Activated T-helper 1 cell treated with anti-CD3 and anti-CD28 coated beads, Interleukin-2, amount 50 U/mL, for 16 hours (primary cell): ENCODE measurements at places on chromosomes 6 and 20.

DNA sequence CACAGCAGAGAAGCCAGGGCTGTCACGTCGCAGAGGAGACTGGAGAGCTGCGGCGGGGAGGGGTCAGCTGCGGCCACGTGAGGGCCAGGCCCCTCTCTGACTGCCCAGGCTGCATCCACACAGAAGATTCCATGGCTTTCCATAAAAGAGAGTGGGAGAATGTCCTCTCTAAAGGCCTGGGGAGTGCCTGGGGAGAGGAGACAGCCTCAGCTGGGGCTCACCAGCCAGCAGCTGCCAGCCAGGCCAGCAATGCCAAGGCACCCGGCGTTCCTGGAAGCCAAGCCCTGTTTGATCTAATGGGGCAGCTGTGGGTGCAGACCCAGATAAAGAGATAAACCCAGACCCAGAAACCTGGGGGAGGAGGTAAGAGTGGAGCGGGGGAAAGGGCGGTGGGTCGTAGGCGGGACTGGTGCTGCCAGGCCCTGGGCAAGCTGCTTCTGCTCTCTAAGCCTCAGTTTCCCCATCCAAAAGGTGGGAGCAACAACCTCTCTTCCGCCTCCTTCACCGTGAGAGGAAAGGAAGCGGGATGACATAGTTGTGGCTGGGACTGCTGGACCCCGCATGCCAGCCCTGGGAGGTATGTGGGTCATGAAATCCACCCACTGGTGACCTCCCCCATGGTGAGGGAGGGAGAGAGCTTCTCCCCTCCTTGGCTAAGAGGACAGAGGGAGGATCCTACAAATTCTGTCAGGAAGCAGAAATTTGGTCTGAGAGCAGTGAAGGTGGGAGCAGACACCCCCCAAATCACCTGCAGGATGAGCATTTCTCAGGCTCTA, 3.1 kb upstream of the OSBPL2 start:
- DNase-seq = no peak

- no peak for DNase-seq
These were observed 156.2 kb downstream of the QKI start for GRCh38 chr6:163570579-163571231.

DNA sequence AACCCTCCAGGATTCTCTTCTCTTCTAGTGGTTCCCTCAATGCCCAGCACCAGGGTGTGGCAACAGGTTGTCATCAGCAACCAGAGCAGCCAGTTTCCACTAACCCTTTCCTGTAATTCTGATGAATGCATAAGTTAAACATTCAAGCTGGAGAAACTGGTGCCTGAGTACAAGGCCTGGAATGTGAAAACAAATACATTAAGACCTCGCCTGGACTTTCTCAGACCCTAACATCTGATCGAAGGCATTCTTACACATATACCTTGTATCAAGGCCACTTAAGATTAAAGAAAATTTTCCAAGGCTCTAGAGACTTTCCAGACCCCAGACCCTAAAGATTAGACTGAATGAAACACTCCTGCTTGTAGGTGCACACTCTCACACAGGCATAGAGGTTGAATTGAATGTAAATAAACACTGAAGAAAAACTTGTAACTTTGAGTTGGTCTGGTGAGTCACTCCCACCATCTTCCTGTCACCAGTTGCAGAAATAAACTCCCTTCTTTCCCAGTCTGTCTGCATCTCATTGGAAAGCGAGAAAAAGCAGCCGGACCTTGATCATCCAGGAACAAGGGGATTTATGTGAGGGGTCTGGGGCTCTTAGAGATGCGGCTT, 9.0 kb downstream of the LRP11 start:
- DNase-seq = no peak

GRCh38 chr20:38148328-38149102, 16.6 kb downstream of the TGM2 start:
- DNase-seq = no peak

DNA sequence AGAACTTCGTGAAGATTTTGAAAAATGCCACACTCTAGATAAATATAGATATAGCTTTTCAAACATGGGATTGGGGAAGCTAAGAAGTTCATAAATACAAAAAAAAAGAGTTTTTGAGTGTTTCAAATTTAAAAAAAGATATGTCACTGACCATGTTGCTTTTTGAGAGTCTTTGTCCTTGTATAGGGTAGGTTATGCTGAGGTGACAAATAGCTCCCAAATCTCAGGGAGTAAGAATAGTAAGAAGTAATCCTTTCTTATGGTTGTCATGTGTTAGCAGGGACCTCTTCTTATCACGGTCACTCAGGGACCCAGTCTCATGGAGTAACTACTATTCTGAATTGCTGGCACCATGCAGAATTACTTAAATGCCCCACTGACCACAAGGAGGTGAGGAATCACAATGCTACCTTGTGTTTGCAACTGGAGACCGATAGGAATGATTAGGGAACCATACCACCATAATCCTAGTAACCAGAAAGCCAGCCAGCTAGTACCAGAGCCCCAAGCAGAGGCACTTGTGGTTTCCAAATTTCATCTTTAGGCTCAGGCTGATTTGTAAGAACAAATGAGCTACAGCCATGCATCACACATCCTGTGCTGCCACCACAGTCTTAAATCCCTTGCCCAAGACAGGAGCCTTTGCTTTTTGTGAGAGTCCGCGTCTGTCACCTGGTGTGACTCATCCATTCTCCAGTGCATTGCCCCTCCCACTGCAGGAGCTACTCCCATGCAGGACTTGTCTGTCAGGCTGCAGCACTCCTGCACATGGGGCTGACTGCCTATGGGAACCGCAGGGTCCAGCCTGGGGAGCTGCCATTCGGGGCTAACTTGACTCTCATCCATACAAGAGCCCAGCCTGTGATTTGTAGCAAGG, 42.4 kb upstream of the ADGRF4 start:
- DNase-seq = no peak

- no peak for DNase-seq
These were observed 41.6 kb upstream of the RAB23 start for GRCh38 chr6:57263739-57264138.

DNA sequence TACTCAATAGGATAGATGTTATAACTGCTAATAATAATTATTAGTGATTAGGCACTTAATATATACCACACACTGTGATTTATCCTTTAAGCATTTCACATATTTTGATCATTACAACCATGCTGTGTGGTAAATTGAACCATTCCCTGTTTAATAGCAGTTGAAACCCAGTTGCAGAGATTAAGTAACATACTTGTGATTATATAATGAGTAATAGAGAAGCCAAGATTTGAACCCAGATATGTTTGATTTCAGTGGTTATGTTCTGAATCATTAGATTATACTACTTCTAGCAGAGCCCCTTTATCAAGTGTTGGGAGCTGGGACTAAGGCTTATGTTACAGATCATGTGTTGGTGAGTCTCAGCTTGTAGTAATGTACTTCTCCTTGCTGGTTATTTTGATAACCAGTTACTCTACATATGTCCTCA, 44.1 kb downstream of the STK4 start:
- no peak for DNase-seq

GRCh38 chr6:125867483-125867942, 76.8 kb downstream of the NCOA7 start:
- DNase-seq = no peak

DNA sequence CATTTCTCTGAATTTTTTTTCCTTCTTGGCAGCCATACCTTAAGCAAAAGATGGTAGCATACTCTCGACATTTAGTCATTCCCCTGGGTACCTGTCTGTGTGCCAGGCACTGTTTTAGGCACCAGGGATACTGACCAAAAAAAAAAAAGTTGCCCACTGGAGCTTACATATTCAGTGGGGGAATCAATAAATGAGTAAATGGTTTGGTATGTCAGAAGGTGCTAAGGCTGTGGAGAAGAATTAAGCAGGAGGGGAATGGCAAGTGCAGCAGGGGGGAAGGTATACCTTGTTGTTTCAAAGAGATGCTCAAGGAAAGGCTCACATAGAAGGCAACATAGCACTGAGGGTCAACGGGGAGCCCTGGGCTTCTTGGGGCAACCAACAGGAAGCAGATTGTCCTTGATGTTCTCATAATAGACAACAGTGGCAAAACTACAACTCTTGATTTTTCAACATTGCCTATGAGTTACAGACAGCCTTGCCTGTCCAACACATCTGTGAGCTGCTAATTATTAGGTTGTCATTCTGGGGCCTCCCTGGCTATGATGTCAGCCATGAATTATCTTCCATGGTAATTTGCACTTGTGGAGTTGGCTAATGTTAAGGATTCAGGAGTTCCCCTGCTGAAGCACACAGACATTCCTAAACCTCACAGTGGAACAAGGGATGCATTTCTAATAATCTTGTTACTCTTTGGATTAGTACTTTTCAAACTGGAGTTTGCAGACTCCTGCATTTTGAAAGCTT, 19.6 kb downstream of the NT5E start:
- no peak for DNase-seq

DNA sequence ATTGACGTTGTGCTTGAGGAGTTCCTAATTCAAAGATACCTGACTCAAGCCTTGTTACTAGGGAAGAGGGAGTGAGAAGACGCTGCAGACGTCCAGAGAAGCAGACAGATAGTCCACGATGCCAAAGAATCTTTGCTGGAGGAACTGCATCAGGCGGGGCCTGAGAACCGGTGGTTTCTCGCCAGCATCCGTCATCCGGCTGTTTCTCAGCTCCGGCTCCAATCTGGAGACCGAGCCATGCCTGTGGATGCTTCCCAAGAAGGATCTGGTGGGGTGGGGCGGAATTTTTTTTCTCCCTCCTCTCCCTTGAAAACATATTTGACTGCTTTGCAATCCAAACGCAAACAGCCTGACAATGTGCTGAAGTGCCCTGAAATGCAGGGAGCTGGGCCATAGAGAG, 125.8 kb upstream of the SRSF6 start:
- DNase-seq = no peak

GRCh38 chr20:2759603-2760296, 40.7 kb downstream of the CPXM1 start:
- no peak for DNase-seq

GRCh38 chr20:22159276-22159675, 425.1 kb downstream of the FOXA2 start:
- DNase-seq = no peak

- DNase-seq = no peak
These were observed 199.8 kb upstream of the DEFB112 start for GRCh38 chr6:50249493-50249892.

GRCh38 chr6:109894181-109894580, 83.9 kb upstream of the GPR6 start:
- DNase-seq = no peak

DNA sequence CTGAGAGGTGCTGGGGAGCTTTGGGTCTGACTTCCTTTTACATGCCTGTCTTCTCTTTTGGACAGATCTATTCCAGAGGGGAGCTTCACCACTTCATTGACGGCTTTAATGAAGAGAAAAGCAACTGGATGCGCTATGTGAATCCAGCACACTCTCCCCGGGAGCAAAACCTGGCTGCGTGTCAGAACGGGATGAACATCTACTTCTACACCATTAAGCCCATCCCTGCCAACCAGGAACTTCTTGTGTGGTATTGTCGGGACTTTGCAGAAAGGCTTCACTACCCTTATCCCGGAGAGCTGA, 13.1 kb downstream of the PRDM1 start:
- DNase-seq = no peak

DNA sequence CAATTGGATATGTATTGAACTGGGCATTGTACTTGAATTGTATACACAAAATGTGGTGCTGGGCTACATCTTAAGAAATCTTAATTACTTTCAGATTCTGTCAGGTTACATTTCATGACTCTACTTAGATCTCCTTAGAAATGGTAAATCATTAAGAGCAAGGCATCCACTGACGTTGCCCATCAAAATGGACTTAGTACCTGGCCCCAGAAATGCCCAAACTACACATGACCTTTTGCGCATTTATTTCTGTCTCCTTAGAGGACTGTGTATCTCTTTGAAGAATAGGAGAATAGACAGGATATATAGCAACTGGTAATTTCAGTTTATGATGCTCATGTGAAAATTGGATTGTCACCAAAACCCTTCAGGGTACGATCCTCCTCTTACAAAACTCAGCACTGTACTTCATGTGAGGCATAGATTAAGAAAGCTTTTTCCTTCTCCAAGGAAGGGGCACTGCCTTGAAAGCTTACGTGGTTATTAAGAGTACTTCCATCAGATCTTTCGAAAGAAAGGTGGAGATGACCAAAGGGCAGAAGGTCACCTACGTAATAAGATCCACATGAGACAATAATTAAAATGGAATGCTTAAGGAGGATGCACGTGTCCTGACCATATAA, 61.4 kb upstream of the BMP2 start:
- DNase-seq = no peak

GRCh38 chr6:134647861-134648260, 302.0 kb downstream of the ALDH8A1 start:
- no peak for DNase-seq

DNA sequence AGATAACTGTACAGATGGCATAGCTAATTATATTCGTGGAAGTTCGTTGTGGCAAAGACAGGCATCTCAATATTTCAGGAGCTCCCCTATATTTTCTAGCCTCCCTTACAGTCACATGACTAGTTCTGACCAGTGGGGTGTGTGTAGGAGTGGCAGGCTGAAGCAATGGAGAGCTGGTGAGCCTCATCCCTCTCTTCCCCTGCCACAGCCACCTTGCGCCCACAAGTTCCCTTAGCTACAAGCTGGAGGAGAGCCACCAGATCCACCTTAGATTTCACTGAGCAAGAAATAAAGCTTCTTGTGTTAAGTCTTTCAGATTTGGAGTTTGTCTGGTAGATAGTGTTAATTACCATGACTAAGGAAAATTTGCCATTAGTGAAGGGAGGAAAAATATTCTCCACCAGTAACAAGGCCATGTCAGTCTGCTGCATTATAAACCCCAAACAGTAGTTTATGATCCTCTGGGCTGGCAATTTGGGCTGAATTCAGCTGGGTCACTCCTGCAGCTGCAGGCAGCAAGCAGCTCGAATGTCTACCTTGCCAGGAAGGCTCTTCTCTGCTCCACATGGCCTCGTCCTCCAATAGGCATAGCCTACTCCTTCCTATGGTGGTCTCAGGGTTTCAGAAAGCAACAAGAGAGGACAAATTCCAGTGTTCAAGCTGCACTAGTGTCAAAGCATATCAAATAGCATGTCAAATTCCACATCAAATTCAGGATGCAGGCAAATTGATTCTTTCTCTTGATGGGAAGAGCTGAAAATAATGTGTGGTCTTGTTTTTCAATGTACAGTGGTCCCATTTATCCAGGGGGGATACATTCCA, 7.4 kb upstream of the RBCK1 start:
- DNase-seq = no peak

GRCh38 chr20:59043698-59044097, 1.1 kb upstream of the PRELID3B start:
- DNase-seq = no peak

- no peak for DNase-seq
These were observed 1.6 kb upstream of the LATS1 start for GRCh38 chr6:149719531-149719930.

GRCh38 chr6:79985128-79985527, 19.3 kb upstream of the TTK start:
- DNase-seq = no peak

DNA sequence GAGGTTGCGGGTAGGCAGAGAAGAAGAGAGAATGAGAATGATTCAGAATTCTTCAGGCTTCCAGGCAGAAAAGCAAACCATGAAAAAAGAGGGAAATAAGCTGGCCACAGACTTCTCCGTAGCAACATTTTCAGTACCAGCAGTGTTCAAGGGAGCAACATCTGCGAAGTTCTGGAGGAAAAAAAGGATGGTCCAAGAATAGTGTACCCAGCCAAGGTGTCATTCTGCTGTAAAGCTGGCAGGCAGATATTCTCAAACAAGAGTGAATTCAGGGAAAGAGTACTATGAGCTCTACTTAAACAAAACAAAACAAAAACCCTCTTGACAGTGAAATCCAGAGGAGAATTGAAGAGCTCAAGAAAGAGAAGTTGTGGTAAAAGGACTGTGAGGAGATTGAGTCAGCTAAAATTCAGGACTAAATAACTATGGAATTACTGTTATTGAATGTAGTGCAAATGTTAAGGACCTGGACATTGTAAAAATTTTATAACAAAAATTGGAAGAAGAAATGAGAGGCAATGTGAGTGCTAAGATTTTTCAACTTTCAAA, 86.5 kb downstream of the ATRN start:
- no peak for DNase-seq
